ENCODE measurements at places on chromosomes 5 and 9.

DNA sequence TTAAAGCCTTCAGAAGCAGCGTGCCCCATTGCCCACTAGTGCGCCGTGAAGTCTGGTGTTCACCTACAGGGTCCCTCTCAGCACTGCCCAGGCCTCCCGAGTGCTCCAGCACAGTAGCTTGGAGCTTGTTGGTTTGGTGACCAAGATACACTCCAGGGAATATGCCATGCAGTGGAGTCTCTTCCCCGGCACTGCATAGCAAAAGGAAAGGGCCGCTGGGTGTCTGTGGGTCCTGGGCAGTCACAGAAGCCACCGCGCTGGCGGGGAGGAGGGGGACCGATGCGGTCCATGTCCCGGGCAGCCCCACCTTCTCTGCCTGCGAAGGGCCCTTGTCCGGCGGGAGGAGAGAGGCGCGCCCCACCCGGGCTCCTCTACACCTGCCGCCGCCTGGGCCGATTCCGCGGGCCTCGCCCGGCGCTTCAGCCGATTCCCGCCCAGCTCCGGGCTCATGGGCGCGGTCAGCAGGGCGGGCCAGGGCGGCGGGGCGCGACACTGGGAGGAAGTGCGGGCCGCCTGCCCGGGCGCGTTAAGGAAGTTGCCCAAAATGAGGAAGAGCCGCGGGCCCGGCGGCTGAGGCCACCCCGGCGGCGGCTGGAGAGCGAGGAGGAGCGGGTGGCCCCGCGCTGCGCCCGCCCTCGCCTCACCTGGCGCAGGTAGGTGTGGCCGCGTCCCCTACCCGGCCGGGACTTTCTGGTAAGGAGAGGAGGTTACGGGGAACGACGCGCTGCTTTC is at the start of gene SYK:
TSS of gene SYK (plus strand) at position 579 of the 732 bp plus-strand sequence. CDS start 42,080 bp downstream, outside the sequence.
- DNase-seq = no peak

- DNase-seq = no peak
Observed at GRCh38 chr5:158805195-158805594, 294.5 kb downstream of the EBF1 start.

GRCh38 chr9:33346564-33346963 is 55.8 kb downstream of the AQP7 start:
- DNase-seq = no peak

DNA sequence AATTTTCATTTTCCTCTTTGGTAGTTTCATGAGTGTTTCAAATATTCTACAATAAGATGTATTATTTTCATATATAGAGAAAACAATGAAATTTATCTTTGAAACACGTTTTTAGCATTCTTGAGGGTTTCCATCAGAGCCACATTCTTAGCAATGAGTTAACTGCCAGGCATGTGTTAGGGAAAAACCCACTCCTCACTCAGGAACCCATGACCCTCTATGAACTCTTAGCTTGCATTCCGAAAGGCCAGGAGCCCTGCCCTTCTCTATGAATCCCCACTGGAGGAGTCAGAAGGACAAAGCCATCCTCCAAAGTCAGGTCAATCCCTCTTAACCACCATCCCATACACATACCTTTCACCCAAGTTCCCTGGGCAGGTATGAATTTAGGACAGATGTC is 57.5 kb downstream of the ADAMTS12 start:
- DNase-seq = no peak

DNA sequence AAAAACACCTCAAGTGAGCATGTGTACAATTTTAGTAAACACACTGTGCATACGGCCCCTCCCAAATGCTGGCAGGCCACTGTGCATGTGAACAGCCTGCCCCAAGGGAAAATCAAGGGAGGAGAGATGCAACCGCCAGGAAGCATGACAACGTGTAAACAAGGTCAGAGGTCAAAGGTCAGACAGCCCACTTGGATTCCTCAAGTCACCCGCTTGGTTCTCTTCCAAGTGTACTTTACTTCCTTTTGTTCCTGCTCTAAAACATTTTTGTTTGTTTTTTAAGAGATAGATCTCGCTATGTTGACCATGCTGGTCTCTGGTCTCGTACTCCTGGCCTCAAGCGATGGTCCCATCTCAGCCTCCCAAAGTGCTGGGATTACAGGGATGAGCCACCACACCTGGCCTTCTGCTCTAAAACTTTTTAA is 126.7 kb upstream of the SHB start:
- DNase-seq = no peak

- no peak for DNase-seq
Observed at GRCh38 chr5:125011419-125011818, 265.0 kb upstream of the ZNF608 start.

DNA sequence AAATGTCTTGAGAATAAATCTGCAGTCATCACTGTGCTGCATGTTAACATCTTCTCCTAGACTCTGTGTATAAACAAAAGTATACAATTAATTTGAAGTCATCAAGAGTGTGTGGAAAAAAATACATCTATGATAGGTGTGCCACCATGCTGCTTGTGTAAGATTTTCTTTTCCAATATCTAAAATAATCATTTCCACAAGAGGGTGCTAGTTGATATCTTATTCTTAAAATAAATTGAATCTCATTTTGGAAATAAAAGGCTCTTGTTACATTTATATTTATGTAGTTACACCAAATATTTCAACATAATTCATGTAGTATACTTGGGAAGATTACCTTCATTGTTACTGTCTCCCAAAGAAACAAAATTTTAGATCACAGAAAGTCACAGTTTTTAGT is 14.1 kb upstream of the MOCS2 start:
- DNase-seq = no peak

GRCh38 chr9:120030847-120031246 is 549.1 kb downstream of the CDK5RAP2 start:
- no peak for DNase-seq

GRCh38 chr5:40258222-40258621 is 421.5 kb upstream of the PTGER4 start:
- no peak for DNase-seq

- no peak for DNase-seq
Observed at GRCh38 chr5:91092859-91093783, 290.0 kb downstream of the ARRDC3 start.

- no peak for DNase-seq
Observed at GRCh38 chr9:134215699-134216448, 51.5 kb upstream of the RNU6ATAC start.

DNA sequence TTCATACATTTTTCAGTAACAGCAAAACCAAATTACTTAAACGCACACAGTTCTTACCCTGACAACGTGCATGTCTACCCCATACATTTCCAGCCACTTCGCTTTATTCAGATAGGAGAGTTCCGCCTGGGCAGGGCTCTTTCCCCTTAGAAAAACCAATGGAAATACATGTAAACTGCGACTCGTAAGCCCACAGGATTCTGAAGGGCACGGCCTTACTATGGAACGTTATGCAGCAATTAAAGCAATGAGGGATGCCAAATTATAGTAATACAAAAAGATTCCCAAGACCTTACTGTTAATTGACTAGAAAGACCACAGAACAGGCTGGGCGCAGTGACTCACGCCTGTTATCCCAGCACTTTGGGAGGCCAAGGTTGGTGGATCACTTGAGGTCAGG is 64.5 kb downstream of the EPB41L4B start:
- no peak for DNase-seq

GRCh38 chr5:156907667-156908066 is 55.4 kb downstream of the TIMD4 start:
- DNase-seq = no peak

DNA sequence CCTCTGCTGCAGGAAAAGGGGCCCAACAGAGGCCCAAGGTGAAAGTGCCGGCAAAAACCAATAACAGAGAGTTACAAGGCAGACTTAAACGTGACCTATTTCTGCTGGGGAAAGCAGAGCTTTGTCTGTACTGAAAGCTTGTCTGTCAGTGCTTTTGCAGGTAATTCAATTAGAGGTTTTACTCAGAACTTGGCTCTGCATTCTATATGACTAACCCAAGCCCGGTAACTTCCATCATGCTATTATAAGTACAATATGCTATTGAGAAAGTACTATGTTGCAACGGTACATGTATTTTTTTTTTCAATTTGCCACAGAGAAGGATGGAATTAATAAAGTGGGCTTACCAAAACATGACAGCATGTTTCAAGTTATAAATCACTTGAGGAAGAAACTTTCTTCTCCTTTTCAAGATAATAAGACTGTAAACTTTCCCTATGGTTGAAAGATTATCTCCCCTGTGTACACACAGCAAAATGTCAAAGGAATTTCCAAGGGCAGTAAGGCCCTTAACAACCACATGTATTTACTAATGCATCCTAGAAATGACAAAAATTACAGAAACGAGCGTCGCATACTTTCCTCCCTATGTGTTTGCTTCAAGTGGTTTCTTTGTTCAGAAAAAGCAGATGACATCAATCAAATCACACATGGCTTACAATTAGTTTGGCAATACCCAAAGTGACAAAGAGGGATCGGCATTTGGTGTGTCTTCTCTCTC is 282.4 kb downstream of the EFNA5 start:
- no peak for DNase-seq

DNA sequence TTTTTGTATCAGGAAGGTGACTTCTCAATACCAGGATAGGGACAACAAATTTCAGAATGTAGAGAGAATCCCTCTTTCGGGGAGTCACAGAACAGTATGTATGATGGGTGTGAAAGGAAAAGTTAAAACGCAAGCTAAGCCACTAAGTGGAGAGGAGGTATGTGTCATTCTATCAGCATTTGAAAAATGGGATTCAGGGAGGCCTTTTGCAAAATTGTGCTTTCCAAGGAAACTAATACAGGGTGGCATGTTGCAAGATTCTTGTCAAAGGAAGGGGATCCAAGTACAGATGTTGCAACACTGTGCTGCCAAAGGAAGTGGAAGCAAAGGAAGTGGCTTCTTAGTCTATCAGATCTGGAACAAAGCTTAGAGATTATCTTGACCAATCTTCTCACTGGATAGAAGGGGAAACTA is 12.6 kb upstream of the TNIP1 start:
- DNase-seq = no peak

DNA sequence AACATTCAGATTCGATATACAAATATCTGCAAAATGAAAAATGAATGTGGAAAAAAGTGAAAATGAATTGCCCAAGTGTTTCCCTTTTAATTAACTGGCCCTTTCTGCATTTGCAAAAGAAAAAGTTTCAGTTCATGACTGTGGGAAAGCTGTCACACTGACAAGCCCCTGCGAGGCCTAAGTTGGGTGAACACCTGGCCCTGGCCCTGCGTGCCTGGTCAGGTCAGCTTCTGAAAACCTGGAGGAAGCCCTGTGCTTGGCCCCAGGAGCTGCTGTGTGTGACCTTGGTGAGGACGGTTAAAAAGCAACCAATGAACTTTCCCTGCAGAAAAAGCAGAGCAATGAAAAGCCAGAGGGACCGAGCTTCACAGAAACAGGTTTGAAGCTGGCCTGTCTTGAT is 41.0 kb upstream of the SHC3 start:
- no peak for DNase-seq

GRCh38 chr5:100516285-100516684 is 18.9 kb upstream of the FAM174A start:
- DNase-seq = no peak

GRCh38 chr5:158538506-158539074 is 561.1 kb downstream of the EBF1 start:
- no peak for DNase-seq

DNA sequence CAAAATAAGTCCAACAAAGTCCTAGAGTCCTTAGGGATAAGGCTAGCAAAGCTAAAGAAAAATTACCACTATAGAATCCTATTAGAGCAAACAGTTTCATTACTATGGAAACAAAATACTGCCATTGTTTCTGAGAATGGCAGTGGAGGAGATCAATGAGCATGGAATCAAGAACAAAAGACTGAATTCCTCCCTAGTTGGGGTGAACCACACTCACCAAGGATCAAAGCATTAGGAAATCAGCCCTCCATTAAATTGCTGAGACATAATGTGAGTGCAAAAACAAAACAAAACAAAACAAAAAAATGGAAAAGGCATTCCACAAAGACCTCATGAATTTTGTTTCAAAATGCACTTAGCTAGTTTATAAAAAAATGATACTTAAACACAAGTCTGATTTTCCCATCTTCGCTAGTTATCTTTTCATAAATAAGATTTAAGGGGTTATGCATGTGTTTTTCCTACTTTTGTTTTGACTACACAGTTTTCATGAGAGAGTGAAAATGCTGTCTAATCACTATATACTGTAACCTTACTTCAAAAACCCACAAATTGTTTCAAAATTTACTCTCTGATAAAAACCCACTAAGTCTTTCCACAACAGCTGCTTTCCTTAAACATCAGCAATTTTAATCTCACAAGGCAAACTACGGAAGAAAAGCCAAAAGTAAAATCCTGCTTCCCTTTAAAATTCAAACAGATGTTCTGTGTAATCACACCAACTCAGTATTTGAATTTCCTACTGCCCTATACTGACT is 9.7 kb downstream of the SERINC5 start:
- DNase-seq = no peak

GRCh38 chr5:33490071-33490665 is 49.4 kb downstream of the TARS1 start:
- no peak for DNase-seq

- no peak for DNase-seq
Observed at GRCh38 chr9:73135394-73135793, 16.3 kb upstream of the ANXA1 start.

- no peak for DNase-seq
Observed at GRCh38 chr9:117868594-117868993, 164.4 kb downstream of the TLR4 start.

DNA sequence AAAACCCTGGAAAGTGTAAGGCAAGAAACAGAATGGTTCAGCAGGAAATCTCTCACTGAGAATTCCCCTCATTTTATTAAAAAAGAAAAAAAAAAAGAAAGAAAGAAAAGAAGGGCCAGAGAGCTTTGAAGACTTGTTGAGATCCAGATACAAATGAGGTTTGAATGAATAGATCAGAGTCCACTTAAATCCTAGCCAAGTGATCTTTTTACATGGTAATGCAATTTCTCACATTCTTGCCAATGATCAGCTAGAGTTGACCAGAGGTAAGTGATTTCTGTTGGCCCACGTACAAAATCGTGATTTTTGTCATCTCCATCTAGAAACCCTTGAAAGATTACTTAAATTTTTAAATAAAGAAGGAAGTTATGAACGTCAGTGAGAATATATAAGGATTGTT is 261.5 kb upstream of the PCSK5 start:
- DNase-seq = no peak

- DNase-seq = no peak
Observed at GRCh38 chr9:86557063-86557766, 203.0 kb upstream of the TUT7 start.

DNA sequence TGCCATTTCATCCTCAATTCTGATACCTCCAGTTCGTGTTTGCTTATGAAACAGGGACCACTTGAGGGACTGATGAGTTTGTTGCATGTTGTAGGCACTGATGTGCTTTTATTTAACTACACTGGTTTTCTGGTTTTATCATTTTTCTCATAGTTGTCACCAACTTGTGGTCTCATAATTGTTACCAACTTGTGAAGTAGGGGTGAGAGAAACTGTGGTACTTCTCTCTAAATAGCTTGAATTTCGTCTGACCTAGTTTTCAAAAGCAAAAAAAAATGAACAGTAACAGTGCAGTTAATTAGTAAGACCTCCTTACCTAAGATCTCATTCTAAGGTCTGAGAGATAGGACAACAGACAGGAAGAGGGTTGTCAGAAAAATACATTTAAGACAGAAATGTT is 78.0 kb downstream of the ANXA2R start:
- no peak for DNase-seq

Data from NCI-H1417 treated with DMSO at 0.1 percent for 48 hours (cell line).